ENCODE measurements at places on chromosomes 2 and 18. TPM values are rescaled to one million over a fixed set of nuclear protein-coding genes. Genes with fewer than 3 reads are reported as not detected.

Gene PLB1
- total RNA-seq, result 3.0 TPM

Gene KIF5C
- under 0.01 TPM for total RNA-seq

Gene POTEC
- under 0.01 TPM for total RNA-seq

Gene IL1F10
- total RNA-seq, result not detected

Gene ZC3H6
- total RNA-seq, result 3.0 TPM

Measured in fibroblast of villous mesenchyme (primary cell).